GM04504 (cell line): ENCODE measurements at places on chromosomes 3 and 15.
A peak's percentile ranks its signal among the peaks of the same experiment; 100 is the strongest.

GRCh38 chr15:47812470-47812999, 95.2 kb downstream of the SEMA6D start:
- no peak for DNase-seq

DNA sequence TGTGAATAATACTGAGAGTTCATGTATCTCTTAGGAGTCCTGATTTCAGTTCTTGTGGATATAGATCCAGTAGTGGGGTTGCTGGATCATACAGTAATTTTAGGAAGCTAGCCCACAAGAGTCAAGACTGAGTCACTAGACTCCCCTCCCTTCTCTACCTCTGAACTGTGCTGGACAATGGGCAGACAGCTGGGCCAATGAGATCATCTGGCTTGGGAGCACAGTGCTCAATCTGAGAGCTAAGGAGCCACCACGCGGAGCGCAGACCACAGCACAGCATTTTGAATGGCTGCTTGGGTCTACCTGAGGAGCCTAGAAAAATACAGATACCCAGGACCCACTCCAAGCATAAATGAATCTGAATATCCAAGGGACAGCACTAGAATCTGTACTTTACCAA, 32.5 kb downstream of the WNT5A start:
- DNase-seq: no peak

GRCh38 chr3:83956431-83956830, 1002.4 kb upstream of the CADM2 start:
- DNase-seq: no peak

DNA sequence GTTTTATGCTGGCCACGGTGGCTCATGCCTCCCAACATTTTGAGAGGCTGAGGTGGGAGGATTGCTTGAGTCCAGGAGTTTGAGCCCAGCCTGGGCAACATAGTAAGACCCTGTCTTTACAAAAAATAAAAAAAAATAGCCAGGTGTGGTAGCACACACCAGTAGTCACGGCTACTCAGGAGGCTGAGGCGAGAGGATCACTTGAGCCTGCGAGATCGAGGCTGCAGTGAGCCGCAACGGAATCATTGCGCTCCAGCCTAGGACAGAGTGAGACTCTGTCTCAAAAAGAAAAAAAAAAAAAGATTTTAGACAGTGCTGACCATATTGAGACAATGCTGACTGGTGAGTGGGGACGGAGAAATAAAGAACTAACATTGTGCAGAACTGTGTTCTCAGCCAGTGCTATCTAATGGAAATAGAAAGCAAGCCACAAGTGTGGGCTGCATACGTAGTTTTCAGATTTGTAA, 67.2 kb downstream of the ST6GAL1 start:
- no peak for DNase-seq

GRCh38 chr3:76078101-76078500, 292.8 kb upstream of the ZNF717 start:
- no peak for DNase-seq

GRCh38 chr15:26125664-26126063, 262.5 kb upstream of the ATP10A start:
- no peak for DNase-seq

- no peak for DNase-seq
Observed at GRCh38 chr3:95613993-95614392, 1200.4 kb upstream of the EPHA6 start.

DNA sequence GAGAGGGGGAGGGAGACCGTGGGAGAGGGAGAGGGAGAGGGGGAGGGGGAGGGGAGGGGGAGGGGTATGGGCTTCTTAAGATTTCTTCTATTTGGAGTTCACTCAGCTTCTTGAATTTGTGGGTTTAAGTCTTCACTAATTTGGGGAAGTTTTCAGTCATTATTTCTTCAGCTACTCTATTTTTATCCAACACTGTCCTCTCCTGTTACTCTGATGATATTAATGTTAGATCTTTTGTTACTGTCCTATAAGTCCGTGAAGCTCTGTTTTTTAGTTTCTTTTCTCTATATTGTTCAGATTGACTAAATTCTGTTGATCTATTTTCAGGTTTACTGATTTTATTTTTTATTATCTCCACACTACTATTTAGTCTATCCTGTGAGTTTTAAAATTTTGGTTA, 351.5 kb upstream of the TPM1 start:
- DNase-seq: no peak

GRCh38 chr3:99128725-99129505, 227.4 kb upstream of the DCBLD2 start:
- DNase-seq: peak; percentile 95

DNA sequence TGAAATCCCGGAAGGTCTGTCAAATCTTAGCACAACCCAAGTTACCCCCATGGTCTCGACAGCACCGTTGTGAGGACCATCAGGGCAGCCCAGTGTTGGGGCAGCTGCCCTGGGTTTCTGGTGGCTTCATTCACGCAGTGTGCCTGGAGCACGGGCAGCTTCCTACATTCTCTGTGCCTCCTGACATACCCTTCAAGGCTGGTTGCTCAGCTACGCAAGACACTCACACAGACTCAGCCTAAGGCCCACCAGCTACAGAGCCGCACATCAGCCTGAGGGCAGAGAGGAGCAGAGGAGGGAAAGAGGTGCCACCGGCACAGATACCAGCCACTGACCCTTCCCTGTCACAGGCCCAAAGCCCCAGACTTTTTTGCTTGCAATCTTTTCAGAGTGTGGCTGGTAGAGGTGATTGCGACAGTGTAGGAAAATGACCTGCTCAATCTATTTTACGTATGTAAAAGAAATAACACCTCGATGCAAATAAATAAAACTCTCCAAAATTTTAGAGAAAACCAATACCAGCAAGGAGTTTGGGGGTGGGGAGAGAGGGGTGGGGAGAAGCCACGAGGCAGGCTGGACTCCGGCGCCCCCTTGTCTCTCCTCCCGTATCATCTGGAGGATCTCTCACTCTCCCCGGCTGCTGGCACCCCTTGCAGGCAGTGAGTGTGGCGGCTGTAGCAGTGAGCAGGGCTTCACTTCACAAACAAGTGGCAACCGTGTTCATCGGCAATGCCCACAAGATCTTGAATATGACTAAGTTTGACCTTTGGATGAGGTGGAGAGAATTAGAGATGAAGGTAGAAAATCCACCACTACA, 12.7 kb downstream of the CSPG5 start:
- no peak for DNase-seq

DNA sequence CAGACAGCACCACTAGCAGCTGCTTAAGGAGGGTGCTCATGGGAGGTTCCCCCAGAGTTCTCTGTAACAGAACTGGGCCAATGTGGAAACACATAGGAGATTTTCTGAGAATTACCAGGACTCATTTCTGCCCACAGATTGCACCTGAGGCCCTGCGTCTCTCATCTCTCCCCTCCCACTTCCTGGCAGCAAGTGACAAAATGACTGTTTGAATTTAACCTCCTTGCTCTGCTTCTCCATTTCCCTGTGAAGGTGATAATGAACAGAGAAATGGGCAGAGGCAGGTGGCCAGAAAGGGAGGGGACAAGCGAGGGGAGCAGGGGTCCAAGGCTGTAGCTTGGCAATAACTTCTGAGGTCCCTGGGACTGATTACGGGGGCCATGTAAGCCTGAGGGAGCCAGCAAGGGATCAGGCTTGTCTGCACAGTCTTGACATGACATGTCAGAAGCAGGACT, 8.0 kb downstream of the EPHB1 start:
- DNase-seq: no peak

- no peak for DNase-seq
Observed at GRCh38 chr15:91566141-91566540, 287.4 kb upstream of the SLCO3A1 start.

DNA sequence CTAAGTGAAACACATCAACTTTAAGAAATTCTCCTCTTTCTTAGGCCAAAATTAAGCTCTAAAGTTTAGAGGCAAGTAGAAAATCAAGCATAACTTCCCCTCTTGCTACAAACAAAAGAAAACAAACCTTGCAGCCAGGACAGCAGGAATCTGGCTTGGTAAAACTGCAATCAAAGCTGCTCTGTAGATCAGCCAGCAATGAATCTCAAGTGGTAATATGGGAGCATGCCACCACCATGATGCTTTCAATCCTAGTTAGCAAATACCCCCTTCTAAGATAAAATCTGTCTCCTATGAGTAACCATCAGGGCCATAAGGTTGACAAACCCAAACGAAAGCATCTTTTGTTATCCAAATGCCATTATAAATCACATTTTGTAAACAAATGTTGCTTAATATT, 208.3 kb upstream of the PLSCR5 start:
- no peak for DNase-seq

DNA sequence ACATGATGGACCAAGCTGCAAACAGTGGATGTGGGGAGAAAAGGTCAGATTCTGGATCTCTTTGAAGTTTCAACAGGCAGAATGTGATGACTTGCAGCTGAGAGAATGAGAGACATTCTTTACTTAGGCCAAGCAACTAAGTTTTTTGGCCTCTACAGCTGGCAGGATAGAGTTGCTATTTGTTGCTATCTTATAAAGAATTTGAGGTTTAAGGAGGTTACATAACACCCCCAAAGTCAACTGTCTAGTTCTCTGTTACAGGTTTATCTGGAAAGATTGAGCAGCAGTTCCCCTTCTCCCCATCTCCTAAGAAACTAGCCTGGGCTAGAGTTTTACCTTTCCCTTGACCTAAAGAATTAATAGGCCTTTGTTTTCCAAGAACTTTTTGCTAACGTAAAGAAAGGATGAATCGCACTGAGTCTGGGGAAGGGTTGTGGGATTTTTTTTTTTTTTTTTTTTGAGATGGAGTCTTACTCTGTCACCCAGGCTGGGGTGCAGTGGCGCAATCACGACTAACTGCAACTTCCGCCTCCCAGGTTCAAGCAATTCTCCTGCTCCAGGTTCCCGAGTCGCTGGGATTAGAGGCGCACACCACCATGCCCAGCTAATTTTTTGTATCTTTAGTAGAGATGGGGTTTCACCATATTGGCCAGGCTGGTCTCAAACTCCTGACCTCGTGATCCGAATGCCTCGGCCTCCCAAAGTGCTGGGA, 26.6 kb upstream of the SLMAP start:
- no peak for DNase-seq

DNA sequence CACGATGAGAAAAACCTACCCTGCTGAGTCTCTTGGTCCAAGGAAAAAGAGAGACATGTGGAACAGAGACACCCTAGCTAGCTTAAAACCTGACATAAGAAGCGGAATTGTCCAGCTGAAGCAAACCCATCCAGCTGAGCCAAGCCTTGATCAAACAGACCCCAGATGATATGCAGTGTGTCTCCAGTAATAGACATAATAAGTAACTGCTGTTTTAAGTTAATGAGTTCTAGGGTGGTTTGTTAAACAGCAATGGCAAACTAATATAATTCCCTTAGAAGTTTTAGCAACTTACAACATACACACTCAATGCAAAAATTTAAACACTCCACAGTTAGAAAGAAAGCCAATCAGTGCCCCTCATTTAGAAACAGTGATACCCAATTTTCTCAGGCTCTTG, 26.8 kb upstream of the ZNF385D start:
- no peak for DNase-seq

GRCh38 chr3:176953106-176954060, 243.9 kb downstream of the TBL1XR1 start:
- peak; percentile 49 for DNase-seq

- DNase-seq: no peak
Observed at GRCh38 chr15:55902981-55903380, 90.4 kb downstream of the NEDD4 start.

- DNase-seq: no peak
Observed at GRCh38 chr3:58234516-58234931, 3.1 kb upstream of the ABHD6 start.

DNA sequence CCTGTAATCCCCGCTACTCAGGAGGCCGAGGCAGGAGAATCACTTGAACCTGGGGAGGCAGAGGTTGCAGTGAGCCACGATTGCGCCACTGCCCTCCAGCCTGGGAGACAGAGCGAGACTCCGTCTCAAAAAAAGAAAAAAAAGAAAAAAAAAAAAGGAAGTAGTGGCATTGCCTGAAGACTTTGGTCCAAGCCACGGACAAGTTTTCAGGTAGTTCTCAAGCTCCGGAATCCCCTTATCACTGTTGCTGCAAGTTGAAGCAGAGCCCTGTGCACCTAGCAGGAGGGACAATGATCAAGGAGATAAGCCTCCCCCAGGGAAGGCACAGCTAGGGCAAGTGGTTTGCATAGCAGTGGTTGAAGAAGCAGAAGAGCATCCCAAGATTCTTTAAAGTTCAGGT, 97.6 kb downstream of the MEX3B start:
- DNase-seq: no peak

- DNase-seq: peak; percentile 46
Observed at GRCh38 chr3:102225407-102226132, 209.2 kb upstream of the ZPLD1 start.

- peak; percentile 51 for DNase-seq
Observed at GRCh38 chr15:66789029-66790025, 87.3 kb downstream of the SMAD6 start.

DNA sequence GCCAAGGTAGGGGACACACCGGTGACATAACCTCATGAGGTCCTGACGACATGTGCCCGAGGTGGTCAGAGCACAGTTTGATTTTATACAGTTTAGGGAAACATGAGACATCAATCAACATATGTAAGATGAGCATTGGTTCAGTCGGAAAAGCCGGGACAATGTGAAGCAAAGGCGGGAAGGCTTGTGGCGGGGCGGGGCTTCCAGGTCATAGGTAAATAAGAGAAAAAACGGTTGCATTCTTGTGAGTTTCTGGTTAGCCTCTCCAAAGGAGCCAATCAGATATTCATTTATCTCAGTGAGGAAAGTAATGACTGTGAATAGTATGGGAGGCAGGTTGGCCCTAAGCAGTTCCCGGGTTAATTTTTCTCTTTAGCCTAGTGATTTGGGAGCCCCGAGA, 271.7 kb upstream of the ATP10A start:
- DNase-seq: no peak

DNA sequence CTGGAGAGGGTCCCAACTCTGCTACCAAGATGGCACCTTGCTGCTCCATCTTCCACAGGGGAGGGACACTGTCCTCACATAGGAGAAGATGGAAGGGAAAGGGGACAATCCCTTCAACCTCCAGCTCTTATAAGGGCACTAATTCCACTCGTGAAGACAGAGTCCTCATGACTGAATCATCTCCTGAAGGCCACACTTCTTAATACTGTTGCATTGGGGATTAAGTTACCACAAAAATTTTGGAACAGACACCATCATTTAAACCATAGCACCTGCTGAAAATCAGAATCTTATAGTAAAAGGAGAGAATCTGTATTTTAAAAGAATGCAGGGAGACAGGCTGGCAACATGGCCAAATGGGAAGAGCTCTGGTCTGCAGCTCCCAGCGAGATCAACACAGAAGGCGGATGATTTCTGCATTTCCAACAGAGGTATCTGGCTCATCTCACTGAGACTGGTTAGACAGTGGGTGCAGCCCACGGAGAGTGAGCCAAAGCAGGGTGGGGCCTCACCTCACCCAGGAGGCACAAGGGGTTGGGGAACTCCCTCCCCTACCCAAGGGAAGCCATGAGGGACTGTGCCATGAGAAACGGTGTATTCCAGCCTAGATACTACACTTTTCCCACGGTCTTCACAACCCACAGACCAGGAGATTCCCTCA, 69.4 kb upstream of the LIPC start:
- no peak for DNase-seq

- DNase-seq: no peak
Observed at GRCh38 chr3:6315906-6316305, 545.0 kb upstream of the GRM7 start.

GRCh38 chr3:162738784-162739183, 1242.2 kb downstream of the OTOL1 start:
- peak; percentile 4 for DNase-seq
